ENCODE measurements at places on chromosomes 12 and 14. TPM values are rescaled to one million over a fixed set of nuclear protein-coding genes. Genes with fewer than 3 reads are reported as not detected.

DNA sequence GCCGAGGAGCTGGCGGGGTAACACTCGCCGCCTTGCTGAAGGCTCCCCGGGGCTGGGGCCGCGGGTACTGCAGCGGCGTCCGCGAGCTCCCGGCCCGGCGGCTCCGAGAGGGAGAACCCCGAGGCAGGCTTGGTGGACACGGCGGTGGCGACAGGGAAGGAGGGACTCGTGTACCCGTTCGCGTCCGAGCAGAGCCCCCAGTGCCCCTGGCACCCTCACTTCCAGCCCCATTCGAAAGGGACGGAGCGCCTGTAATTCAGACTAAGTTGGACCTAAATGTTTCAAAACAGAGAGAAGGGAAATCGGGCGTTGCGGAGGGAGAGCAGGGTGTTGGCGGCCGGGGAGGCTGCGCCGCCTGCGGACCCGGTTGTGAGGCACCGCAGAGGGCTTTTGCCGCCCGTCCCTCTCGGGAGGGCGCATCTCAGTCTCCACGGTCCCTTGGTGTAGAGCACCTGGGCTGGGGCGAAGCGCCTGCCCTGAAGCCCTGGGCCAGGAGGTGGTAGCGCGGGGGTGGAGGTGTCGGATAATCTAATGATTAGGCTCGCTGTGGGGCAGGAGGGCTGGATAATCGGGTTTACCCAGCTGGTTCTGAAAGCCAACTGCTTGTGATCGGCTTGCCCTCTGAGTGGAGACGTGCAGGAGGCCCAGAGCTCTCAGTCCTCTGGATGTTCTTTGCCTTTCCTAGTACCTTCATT, 771 bp downstream of the DAAM1 start:
- DNase-seq = peak; percentile 21

DNA sequence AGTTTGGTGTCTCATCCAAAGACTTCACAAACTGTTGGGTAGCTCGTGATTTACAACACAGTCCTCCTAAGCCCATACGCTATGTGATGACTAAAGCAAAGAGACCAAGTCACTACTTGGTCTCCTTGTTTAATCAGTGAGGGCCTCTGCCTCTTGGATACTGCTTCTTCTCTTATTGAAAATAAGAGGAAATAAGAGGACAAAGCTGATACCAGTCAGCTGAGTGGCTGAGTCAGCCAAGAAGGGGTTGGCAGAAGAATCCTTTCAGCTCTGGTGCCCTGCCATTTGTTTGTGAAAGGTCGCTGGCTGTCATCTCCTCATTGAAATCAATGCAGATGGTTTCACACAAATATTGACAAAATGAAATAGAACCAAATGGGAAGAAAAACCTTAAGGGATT, 67.5 kb upstream of the SLC35F4 start:
- peak; percentile 22 for DNase-seq

- no peak for DNase-seq
Measured at GRCh38 chr14:94343238-94344005, 20.3 kb upstream of the SERPINA6 start.

The HHIPL1 gene
- total RNA-seq = not detected

- DNase-seq = no peak
Measured at GRCh38 chr14:97097296-97097695, 300.1 kb downstream of the VRK1 start.

- peak; percentile 92 for DNase-seq
Measured at GRCh38 chr14:35336494-35337268, 44.5 kb downstream of the PSMA6 start.

DNA sequence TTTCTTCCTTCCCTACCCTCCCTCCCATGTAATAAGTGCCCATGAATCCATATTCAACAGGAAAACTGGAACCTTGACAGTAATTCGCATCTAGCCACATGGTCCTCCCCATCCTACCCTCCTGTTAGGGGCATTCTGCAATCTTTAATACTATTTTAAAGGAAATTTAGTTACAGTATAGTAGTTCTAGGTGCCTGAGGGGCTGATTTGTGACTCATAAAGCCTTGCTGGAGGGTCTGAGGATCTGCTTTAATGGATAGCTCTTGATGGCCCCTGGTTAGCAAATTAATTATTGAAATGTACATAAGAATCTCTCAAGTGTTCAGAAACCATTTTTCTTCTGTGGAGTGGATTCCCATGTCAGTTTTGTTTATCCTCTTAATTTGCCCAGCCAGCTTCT, 54.1 kb downstream of the ESRRB start:
- no peak for DNase-seq

DNA sequence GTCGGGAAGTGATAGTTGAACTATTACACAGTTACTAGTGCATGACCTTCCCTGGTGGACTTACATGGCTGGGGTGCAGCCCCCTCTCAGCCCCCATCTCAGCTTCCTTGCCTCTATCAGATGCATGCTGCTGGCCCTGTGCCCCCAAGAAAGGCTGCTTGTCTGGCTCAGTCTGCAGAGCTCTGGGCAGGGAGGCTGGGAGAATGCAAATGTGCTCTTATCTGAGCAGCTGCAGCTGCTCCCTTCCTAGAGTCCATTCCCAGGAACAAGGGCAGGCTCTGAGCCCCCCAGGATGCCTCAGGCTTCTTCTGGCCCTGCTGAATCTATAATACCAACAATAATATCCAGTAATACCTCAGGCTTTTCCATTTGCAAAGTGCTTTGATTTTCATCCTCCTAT, 218.1 kb upstream of the SRRM4 start:
- no peak for DNase-seq

DNA sequence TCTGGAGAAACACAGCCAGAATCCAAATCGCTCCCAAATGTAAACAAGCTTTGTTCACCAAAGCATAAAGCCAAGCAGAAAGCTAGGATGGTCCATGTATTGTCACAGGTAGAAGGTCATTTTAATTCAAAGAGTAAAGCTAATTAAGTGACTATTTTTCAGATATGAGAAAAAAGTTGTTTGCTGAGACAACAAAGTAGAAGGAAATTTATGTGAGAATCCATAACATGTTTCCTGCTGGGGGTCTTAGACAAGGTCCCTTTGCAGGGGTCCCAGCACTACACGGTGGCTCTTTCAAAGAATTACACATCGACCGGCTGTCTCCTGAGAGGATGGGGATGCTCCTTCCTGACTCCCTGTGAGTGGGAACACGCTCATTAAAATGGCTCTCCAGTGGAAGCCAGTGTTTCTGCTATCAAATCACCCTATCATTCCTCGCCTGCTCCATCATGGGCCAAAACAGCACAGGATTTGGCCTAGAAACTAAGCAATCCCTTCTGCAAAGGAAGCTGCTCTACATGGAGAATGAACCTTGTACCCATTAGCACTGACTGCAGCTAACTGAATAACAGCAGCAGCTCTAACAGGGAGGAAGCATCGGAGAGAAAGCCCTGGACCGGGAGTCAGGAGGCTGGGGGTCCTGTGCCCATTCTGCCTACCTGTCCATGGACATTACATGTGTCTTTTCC, 175.3 kb downstream of the STXBP6 start:
- no peak for DNase-seq

DNA sequence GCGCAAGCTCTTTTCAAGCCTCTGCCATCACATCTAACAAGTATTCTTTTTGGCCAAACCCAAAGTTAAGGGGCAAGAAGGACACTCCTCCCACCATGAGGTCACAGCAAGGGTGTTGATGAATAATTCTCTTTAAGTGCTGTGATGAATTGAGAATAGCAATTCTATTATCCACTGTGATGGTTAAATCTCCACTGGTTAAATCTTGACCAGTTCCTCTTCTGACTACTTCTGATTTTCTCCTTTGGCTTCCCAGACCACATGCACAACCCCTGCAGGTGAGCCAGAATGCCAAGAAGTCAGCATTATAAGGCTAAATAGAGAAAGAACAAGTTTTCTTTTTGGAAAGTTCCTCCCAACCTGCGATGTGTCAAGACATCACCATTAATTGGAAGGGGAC, 90.6 kb upstream of the BCL2L14 start:
- DNase-seq = no peak

The EIF2B1 gene
- total RNA-seq = 52.2 TPM

DNA sequence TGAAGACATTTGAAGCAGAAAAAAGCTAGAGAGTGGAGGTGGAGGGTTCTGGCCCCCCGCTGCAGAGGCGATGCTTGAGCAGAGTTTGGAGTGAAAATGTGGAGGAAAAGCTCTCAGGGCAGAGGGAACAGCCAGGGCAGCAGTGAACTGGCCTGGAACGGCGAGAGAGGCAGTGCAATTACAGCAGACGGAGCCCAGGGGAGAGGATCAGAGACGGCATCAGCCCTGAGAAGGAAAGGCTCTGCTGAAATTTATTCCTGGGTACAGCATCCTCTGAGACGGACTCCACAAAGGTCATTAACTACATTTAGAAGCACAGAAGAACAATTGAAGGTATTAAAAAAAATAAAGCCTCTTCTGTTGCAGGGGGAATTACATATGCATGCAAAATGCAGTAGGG, 14.2 kb downstream of the STON2 start:
- peak; percentile 55 for DNase-seq

DNA sequence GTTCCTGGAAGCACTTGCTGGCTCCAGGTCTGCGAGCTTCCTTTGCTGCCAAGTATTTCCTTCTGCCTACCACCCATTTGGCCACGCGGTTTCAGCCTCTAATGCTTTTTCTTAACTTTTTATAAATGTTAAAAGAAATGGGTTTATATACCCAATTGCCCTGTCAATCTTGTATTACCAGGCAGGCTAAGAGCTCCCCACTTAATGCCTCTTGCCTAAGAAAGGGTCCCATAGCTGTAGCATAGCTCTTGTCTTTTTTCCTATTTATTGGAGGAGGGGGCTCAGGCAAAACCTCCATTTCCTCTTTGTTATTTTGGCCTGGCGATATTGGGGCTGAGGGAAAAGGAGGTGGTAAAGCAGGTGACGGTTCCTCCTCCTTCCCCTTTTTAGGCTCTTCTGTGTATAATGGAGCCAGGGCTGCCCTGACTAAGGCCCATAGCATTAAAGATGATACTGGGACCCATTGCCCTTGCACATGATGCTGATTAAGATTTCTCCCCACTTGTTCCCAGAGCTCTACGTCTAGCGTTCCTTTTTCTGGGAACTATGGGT, 21.6 kb upstream of the BLTP3B start:
- DNase-seq = no peak

DNA sequence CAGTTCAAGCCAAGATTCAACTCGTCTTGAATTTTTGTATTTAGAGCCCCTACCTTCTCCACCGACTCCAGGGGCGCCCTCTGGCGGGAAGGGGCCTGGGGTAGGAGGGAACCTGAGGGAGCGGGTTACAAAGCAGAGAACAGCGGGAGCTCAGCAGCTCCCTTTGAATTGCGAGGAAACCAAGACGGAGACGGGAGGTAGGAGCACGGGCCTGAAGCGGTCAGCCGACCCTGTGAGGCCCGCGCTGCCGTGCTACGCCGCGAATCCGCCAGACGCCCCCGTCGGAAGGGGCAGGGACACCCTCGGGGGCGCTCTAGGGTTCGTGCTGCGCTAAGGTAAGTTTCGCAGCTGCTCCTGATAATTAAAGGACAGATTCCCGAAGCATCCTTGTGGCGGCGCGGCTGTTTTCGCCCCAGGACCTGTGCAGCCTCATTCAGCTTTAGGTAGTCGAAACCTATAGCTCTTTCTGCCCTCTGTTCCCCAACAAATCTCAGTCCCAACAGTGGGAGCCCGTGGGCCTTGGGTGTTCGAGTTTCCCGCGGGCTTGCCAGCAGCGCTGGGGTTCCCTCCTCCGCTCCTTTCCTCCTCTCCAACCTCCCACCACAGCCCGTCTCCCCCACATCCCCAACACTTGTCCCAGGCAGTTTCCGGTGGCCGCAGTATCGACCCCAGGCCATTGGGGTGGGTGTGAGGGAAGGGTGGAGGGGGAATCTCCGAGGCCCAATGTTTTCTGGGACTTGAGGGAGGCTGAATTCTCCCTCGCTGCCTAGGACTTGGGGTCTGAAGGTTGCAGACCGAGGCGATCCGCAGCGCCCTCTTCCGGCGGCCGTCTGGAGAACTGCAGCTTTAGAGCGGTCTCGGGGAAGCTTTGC, 5.1 kb upstream of the NKX2-1 start:
- DNase-seq = no peak

DNA sequence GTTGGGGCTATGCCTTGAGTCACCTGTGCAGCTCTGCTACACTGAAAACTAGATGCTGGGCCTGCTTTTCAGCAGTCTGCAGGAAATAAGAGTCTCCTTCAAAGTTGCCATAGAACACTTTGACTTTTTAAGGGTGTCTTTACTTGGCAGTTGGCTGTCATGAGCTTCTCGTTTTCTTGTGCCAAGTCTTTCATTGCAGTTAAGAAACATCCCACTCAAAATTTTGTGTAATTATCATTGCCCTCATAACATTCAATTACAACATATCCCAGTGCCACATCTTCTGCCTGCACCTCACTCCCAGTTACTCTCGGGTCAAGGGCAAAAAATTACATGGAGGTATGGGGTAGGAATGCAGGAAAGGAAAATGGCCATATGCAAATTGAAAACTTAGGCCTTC, 29.1 kb downstream of the GPR65 start:
- DNase-seq = no peak

DNA sequence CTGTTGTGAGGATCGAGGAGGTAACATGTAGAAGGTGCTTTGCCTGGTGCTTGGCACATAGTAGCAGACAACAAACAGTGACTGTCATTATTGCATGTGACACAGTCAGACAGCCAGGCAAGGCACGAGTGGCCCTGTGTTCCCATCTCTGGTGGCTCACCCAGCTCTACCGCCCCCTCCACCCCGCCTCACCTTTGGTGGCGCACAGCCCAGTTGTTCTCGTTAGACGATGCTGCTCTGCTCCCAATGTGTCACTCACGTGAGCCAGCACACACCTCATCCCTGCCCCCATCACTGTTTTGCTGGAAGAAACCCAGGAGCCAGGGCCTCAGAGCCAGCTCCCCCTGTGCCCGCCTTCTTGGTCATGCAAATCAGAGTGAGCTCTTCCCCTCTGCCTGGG, 113.3 kb downstream of the CALM1 start:
- no peak for DNase-seq

The RIMKLB gene
- total RNA-seq = 12.4 TPM

DNA sequence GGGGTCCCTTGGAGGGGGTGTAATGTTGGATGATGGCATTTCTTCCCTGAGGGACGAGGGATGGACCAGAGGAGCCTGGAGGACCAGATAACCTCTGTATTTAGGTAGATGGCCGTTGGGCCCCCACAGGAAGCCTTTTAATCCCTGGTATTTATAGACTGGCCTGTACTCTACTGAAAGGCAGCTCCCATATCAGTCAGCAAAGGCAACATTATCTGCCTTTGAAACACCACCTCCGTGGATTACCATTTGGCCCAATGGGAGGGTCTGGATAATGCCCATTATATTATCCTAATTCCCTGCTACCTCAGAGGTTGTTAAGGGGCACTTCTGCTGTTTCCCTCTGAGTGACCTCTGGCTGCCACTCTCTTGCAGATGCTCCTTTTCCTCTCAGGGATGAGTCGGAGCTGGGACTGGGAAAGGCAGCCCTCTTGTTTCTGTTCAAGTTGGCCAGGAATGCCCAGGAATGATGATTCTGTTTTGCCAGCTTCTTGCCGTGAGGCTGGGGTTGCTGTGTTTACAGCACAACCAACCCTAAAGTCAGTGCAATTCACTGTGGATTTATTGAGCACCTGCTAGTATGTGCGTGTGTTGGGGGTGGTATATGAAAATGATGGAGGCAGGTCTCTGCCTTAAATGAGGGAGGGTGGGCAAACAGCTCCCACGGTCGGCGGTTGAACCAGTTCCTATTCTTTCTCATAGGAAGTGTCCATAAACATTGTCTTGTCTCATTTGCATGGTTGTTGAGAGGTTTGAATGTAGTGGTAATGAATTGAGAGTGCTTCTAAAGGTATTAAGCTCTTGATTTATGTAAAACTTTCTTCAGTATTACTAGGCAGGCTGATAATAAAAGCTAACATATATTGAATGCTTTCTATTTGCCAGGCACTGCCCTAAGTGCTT, 18.1 kb downstream of the SUSD6 start:
- DNase-seq = no peak

Data from Caki2 (cell line).